ENCODE measurements at places on chromosomes 7 and 10.
A peak's percentile ranks its signal among the peaks of the same experiment; 100 is the strongest.

DNA sequence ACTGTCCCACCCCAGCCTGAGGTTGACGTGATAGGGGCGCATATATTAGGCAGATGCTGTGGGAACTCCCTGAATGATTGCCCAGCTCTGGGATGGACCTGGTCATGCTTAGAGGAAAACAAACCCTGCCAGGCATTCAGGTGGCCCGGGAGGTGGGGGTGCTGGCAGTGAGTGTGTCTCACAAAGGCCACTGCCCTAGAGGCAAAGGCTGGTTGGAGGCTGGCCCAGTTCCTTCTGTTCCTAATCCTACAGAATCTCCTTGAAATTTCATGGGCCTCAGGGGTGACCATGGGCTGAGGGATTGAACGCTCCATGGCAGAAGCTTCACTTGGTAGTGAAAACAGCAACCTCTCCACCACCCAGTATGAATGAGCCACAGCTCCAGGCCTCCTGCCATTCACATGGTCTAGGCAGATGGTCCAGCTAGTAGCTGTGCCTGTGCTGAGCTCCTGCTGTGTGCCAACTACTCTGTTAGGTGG lies 25.6 kb downstream of the ADRA2A start:
- no peak for DNase-seq

- no peak for DNase-seq
These were observed 51.5 kb upstream of the GDF10 start for GRCh38 chr10:47248386-47249090.

DNA sequence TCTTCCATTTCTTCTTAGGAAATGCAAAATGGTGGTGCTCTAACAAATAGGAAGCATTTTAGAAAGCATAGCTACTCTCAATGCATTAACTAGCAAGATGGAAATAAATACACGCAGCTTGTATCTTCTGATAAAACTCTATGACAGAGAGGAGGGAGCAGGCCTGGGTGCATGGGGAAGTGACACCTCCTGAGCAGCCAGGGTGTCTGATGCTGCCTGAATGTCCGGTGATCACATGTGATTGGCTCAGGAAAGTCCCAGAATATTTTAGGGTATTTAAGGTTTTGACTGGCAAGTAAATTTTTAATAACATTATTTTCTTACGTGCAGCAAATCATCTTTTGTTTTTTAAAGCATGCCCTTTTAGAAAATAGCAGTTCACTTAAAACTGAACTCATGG lies 261.0 kb upstream of the KLF6 start:
- DNase-seq, result no peak

- no peak for DNase-seq
These were observed 15.5 kb downstream of the LZTS2 start for GRCh38 chr10:101014966-101015581.

- no peak for DNase-seq
These were observed 5.7 kb upstream of the FAM241B start for GRCh38 chr10:69624245-69624786.

GRCh38 chr7:56078196-56078595 lies 14.1 kb downstream of the SUMF2 start:
- DNase-seq, result no peak

DNA sequence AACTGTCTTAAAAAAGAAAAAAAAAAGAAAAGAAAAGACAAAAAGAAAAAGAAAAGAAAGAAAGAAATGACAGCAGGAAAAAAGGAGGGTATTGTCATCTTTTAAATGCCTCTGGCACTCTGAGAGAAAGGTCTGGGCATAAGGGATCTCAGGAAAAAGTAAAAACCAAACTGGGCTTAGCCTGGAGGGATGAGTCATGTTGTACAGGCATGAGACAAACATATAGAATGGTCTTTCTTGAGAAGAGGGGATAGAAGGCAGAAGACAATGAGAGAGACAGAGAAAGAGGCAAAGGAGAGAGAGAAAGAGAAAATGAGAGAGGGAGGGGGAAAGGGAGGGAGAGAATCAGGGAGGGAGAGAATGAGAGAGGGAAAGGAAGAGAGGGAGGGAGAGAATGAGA lies 32.3 kb upstream of the KCNMA1 start:
- DNase-seq, result no peak

GRCh38 chr10:130751851-130752250 lies 559.7 kb downstream of the TCERG1L start:
- no peak for DNase-seq

DNA sequence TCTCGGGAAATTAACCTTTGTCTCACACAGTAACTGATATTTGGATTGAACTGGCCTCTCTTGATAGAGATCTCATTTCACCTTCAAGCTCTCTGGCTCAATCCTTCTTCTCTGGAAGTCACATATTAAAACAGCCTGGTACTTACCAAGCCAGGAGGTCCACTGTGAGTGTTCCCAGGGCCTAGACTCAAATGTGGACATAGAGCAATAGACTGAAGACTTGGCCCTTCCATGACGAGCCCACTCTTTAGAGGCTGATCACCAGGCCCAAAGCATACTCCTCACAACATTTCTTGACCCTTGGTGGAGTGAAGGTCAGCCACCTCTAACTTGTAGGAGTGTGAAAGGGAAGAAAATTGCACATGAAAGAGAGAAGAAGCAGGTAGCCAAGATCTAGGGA lies 38.5 kb downstream of the COL1A2 start:
- no peak for DNase-seq

GRCh38 chr10:125843603-125844329 lies 20.4 kb downstream of the BCCIP start:
- no peak for DNase-seq

- no peak for DNase-seq
These were observed 8.4 kb upstream of the CDK14 start for GRCh38 chr7:90587766-90588165.

GRCh38 chr10:132498562-132499366 lies 38.8 kb upstream of the INPP5A start:
- DNase-seq, result peak; percentile 33

- DNase-seq, result no peak
These were observed 66.3 kb downstream of the KMT2C start for GRCh38 chr7:152369518-152369917.

Measured in lower lobe of right lung (tissue), 2 donors.